ENCODE measurements at places on chromosomes 5 and 9.

- no peak for DNase-seq
These were observed 782 bp upstream of the SKP1 start for GRCh38 chr5:134177369-134178095.

- DNase-seq: no peak
These were observed 9.0 kb downstream of the NRARP start for GRCh38 chr9:137293094-137293481.

GRCh38 chr9:76591256-76591950, 132.4 kb downstream of the GCNT1 start:
- DNase-seq: no peak

GRCh38 chr9:18379073-18379811, 94.7 kb upstream of the ADAMTSL1 start:
- no peak for DNase-seq

GRCh38 chr9:137807721-137808703, 69.6 kb upstream of the CACNA1B start:
- no peak for DNase-seq

GRCh38 chr5:160158087-160158486, 38.8 kb upstream of the PWWP2A start:
- DNase-seq: no peak

- peak; percentile 56 for DNase-seq
These were observed 996 bp upstream of the GAS1 start for GRCh38 chr9:86948074-86948929.

GRCh38 chr9:70160686-70161600, 97.8 kb upstream of the SMC5 start:
- DNase-seq: no peak

- DNase-seq: no peak
These were observed 14.5 kb upstream of the LPCAT1 start for GRCh38 chr5:1538276-1538675.

GRCh38 chr9:98047002-98047401, 9.5 kb upstream of the NANS start:
- DNase-seq: no peak

- DNase-seq: no peak
These were observed 4.3 kb downstream of the GPX3 start for GRCh38 chr5:151024440-151025249.
